Hematopoietic multipotent progenitor cell treated with erythropoietin and hydrocortisone succinate and interleukin-3 and kit ligand, for 8 days (in vitro differentiated cells): ENCODE measurements at places on chromosomes 2 and 18.
A peak's percentile ranks its signal among the peaks of the same experiment; 100 is the strongest.

GRCh38 chr2:215369181-215369760 lies 57.4 kb downstream of the ATIC start:
- peak; percentile 40 for DNase-seq

- no peak for DNase-seq
These were observed 55.2 kb upstream of the RALBP1 start for GRCh38 chr18:9419956-9420631.

DNA sequence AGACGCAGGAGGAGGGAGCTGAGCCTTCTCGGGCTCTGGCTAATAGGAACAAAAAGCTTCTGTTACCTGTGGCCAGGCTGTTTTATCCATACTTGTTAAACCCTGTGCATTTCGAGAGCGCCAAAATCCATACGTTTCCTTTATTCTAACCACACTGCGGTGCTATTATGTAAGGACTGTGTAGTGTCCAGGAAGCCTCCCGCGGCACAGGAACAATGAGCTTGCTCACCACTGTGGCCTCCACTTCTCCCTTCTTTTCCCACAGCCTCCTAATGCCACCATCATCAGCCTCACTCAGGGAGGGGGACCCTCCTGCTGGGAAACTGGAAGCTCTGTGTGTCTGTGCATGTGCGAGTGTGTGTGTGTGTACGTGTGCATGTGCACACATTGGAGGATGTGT lies 268.5 kb downstream of the HAUS1 start:
- DNase-seq, result no peak

- DNase-seq, result no peak
These were observed 1327.1 kb upstream of the ZEB2 start for GRCh38 chr2:145846982-145847381.

DNA sequence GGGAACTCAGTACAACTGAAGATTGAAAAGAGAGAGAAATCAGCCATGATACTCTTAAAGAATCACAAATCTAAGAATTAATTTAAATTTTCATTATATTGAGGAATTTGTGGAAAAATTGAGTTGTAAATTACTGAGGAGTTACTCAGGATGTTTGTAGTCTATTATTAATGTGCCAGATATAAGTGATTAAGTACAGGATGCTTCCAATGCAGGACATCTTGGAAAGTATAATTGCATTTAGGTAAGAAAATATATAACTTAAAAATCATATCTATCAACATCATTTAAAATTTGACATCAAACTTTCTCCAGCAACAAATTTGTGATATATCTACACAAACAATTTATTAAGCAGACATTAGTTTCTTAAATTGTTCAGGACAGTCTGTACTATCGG lies 1.3 kb downstream of the CALCRL start:
- DNase-seq, result no peak

DNA sequence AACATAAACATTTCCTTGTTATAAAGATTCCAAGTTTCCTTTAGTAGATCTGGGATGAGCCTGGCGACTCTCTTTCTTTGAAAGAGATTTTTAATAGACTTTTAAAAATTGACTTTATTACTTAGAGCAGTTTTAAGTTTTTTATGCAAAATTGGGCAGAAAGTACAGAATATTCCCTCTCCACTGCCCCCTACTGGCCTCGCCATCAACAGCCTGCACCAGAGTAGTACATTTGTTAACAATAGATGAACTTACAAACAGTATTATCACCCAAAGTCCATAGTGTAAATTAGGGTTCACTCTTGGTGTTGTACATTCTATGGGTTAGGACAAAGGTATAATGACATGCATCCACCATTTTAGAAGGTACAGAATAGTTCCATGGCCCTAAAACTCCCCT lies 3.9 kb downstream of the MAP3K19 start:
- DNase-seq, result no peak

DNA sequence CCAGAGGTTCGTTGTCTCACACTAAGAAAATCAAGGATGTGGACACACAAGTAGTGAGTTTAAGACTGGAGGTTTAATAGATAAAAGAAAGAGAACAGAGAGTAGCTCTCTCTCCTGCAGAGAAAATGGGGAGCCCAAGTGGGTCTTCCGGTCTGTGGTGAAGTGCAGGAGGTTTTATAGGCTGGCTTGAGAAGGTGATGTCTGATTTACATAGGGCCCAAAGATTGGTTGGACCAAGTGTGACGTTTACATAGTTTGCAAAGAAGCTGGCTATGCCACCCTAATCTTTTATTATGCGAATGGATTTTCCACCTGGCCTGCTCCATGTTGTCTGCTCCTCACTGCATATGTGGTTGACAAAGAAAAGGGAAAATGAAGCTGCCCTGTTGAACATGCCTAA lies 430.4 kb upstream of the TRIB2 start:
- no peak for DNase-seq

DNA sequence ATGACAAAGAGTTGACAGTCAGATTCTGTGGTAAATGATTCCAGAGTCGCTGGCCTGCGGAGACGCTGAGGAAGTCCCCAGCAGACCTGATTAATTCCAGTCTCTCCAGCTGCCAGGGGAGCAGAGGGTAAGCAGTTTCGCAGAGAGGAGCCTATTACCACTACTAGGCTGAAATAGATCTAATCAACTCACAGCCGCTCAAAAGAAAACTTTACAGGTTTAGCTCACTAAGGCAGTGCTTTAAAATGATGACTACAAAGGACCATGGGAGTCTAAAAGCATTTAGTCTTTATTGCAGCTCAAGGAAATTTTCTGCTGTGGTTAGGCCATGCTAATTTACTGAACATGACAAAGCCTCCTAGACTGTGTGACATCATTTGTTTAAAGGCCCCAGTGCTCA lies 445.6 kb upstream of the POU3F3 start:
- DNase-seq, result no peak

- no peak for DNase-seq
These were observed 1.3 kb upstream of the PAX3 start for GRCh38 chr2:222299906-222300725.

DNA sequence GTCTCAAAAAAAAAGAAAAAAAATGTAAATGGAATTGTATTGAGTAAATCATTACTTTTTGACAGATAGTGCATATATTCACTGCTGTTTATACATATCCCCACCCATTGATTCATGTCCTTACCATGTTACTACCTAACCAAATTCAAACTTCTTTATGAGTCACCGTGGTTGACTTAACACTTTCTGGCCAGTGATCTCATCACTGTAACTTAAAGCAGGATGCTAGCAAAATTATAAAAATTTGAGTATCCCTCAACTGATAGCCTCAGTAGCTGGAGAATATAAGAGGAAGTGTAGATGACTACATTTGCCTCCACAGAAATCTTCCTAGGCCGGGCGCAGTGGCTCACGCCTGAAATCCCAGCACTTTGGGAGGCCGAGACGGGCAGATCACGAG lies 13.4 kb downstream of the CNOT9 start:
- DNase-seq, result no peak
